ENCODE measurements at places on chromosomes 4 and X.

GRCh38 chr4:112083587-112084347, 61.5 kb upstream of the FAM241A start:
- no peak for DNase-seq

GRCh38 chr4:103429283-103429682, 231.1 kb upstream of the CENPE start:
- no peak for DNase-seq

DNA sequence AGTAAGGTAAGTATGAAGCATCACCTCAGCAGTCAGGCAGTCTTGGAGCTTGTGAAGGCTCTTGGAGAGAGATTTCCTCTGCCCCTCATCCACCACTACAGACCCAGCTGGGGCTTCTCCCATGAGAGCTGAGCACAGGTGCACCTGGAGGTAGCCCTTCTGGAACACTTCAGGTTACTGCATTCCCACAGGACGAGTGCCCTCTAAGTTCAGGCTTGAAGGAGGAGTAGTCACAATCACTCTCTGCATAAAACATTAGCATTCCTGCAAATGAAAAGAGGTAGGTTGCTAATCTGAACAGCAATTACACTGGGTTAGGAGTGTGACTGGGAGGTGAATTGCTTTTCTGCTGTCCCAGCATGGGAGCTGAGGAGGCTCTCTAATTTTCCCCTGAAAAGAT, 308.8 kb downstream of the TEX13C start:
- DNase-seq, result no peak

DNA sequence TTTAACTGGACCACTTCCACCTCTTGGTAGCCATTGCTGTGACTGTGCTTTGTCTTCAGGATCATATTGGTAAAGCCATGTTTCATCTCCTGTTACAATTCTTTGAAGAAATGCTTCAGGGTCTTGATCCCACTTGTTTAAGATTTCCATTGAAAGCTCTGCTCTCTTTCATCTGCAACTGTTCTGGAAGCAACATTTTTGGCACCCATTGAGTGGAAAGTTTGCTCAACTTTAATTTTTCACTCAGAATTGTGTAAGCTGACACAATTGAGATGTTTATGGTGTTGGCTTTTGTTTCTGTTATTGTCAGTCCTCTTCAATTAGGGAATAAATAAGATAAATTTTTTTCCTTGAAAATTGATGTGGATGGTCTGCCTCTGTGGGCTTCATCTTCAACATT, 237.4 kb downstream of the MAPK10 start:
- no peak for DNase-seq

GRCh38 chr4:844752-845232, 18.9 kb upstream of the CPLX1 start:
- DNase-seq, result no peak

DNA sequence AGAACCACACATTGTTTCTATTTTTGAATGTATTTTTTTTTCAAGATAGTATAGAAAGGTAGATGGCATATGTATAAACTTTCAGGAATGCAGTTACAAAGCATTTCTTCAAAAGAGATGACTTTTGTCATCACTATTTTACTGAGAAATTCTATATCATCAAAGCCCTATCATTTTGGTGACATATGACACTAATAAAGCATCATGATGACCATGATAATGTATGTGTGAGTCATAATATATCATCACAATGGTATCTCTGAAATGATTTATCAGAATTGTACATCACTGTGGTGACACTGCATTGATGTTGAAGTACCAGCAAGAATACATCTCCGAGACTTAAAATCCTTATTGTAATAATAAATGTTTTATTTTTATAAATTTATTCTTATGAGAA, 1740.8 kb downstream of the PCDH7 start:
- DNase-seq, result no peak

DNA sequence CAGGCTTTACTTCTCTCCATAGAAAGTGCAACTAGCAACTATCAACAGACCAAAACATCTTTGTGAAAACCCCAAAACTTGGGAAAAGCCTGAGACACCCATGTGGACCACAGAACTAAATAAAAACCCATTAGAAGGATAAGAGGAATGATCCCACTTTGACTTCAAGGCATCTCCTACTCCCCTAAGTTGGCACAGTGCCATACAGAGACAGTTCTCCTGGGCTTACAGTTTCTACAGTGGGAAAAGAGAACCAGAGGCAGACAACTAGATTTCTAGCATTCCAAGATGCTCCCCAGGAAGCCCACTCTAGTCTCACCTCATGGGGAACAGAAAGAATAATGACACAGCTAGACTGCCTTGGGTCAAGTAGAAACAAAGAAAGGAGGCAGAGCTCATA, 20.4 kb downstream of the TMLHE start:
- DNase-seq, result no peak

DNA sequence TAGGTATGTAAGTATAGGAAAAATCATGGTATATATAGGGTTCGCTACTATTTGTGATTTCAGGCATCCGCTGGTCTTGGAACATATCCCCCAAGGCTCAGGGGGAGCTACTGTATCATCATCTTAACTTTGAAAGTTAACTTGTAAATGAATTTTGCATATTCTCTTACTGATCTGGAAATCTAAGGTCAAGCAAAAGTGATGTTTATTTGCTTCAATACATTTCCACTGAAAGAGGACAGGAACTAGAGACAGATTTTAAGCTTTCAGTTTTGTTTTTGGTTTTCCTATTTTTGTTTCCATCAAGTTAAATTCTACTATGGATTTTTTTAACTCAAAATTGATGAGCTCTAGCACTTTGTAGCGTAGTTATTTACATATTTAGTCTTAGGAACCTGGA, 56.2 kb downstream of the NAF1 start:
- no peak for DNase-seq

Measured in T-helper 2 cell treated with Interferon-gamma antibody and Interleukin-4, amounts not matched to agents 5 μg/mL and 100 μg/mL, for 36 hours (primary cell).